Activated naive CD4-positive, alpha-beta T cell treated with anti-CD3 and anti-CD28 coated beads for 36 hours (primary cell): ENCODE measurements at places on chromosomes 4 and X. TPM values are rescaled to one million over a fixed set of nuclear protein-coding genes. Genes with fewer than 3 reads are reported as not detected.
A peak's percentile ranks its signal among the peaks of the same experiment; 100 is the strongest.

DNA sequence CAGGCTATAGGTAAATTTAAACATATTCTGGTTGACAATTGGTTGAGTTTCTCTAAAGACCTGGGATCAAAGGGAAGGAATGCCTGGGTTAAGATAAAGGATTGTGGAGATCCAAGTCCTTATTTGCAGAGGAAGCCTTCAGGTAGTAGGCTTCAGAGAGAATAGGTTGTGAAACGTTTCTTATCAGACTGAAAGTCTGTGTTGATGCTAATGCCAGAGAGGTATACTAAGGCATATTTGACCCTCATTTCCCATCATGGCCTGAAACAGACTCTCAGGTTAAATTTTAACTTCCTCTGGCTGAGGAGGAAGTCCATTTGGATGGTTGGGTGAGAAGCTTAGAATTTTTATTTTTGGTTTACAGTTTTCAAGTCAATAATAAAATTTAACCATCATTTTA, 48.1 kb downstream of the UGT2A2 start:
- DNase-seq = no peak

GRCh38 chr4:11732155-11732554, 303.5 kb upstream of the HS3ST1 start:
- no peak for DNase-seq

DNA sequence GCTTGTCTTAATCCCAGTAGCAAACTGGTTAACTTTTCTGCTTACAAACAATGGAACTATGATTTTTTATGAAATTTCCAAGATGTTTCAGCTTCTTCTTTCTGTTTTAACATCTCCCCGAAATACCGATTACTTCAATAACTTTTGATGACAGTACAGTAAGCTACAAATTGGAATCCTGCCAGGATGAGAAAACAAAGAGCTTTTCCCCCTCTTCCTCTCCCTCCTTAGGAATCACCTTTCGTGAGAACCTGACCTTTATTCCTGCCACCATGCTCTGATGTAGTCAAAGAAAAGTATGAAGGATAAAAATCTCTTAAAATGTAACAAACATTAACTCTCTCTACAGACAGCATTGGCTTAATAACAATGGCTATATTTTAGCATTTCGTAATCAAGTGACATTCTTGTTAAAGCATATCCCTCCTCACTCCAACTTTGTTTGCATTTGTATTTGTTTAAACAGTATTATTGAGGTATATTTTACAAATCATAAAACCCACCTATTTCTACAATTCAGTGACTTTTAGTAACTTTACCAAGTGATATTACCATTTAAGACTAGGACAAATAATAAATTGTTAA, 148.7 kb upstream of the NAP1L5 start:
- no peak for DNase-seq

The SPANXB1 gene
- total RNA-seq = not detected

DNA sequence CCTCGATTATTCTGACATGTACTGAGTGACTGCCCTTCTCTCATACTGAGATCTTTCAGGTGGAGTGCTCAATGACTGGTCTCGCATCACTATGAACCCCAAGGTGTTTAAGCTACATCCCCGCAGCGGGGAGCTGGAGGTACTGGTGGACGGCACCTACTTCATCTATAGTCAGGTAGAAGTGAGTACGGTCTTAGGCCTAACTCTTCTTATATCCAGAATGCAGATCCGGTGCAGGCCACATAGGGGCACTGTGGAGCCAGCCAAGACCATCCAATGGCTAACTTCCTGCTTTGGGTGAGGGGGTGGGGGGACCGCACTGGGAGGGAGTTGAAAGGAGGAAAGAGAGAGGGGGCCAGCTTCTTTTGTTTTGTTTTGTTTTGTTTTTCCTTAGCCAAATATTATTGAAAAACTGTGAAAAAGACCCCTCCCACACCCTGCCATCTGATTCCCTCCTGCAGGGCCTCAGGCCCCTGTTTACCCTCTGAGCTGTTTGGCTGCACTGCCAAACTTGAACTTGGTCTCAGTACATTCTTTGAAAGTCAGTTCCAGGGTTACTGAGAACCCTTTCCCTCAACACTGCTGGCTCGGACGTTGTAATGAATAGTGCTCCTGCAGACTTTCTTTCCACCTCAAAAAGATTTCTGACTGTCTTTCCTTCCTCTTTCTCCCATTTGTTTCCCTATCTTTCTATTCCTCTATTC, 16.2 kb downstream of the AWAT2 start:
- peak; percentile 55 for DNase-seq
